ENCODE measurements at places on chromosomes 11 and 22.

GRCh38 chr11:3219281-3219892, 774 bp upstream of the MRGPRG start:
- no peak for DNase-seq

- peak; percentile 93 for DNase-seq
Observed at GRCh38 chr11:67391304-67392182, at the start of gene RAD9A. Gene RAD9A (plus strand): TSS chr11:67391986. CDS start chr11:67392045, 59 bp downstream.

DNA sequence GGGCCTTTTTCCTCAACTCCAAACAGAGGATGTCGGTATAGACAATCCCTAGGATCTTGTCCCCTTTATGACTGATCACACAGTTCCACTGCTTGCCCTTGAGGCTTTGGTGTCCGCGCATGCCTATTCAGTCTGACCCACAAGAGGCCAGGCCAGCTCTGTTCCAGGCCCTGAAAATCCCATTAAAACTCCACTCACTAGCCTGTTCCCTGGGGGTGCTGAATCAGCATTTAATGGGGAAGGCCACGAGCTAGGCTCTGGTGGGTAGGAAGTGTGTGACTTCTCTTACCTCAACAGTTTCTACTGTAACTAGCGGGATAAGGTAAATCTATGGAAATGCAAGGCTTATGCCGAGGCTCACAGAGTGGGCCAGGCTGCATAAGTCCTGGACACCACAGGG, 117.7 kb downstream of the PTPRJ start:
- no peak for DNase-seq

GRCh38 chr11:77223797-77224196, 77.7 kb downstream of the GDPD4 start:
- DNase-seq, result no peak

DNA sequence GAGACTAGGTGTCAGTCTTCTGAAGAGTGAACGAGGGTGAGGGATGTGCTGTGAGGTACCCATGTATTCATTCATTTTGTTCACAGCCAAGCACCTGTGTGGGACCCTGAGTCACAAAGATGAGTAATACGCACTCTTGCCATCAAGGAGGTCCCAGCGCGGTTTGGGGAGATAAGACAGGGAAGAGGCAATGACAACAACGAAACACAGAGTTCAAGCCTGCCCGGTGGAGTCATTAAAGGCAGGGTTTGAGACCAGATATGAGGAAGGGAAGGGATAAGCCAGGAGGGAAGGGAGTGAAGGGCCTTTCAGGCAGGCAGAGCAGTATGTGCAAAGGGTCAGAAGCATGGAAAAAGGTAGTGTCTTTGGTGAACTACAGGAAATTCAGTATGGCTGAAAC, 4.6 kb downstream of the DCHS1 start:
- DNase-seq, result no peak

GRCh38 chr22:41681616-41682015, 7.1 kb downstream of the SNU13 start:
- DNase-seq, result no peak
